C1 segment of cervical spinal cord (tissue), 14 donors: ENCODE measurements at places on chromosomes 5 and 9.
A peak's percentile ranks its signal among the peaks of the same experiment; 100 is the strongest.

DNA sequence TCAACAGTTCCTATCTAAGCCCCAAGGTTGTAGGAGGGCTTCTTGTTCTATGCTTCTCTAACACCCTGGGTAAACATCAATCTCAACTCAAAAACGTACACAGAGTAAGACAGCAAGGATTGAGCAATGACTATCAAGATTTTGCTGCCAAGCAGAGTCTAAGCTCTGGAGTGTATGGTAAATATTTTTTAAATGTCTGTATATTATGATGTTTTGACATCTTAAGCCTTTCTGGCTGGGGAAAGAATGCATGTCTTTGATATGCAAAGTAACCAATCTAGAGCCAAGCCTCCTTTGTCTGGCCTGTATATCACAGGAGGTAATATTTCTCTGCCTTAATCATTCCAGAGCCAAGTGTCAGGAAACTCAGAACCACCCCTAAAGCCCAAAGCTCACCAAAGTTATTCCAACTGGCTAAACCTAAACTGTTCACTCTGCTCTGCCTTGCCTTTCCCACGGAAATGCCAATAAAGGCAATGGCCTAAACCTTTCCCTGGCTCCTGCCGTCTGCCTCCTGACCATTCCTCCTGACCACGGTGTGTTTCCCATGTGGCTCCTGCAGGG is 45.2 kb downstream of the YIPF5 start:
- no peak for DNase-seq

DNA sequence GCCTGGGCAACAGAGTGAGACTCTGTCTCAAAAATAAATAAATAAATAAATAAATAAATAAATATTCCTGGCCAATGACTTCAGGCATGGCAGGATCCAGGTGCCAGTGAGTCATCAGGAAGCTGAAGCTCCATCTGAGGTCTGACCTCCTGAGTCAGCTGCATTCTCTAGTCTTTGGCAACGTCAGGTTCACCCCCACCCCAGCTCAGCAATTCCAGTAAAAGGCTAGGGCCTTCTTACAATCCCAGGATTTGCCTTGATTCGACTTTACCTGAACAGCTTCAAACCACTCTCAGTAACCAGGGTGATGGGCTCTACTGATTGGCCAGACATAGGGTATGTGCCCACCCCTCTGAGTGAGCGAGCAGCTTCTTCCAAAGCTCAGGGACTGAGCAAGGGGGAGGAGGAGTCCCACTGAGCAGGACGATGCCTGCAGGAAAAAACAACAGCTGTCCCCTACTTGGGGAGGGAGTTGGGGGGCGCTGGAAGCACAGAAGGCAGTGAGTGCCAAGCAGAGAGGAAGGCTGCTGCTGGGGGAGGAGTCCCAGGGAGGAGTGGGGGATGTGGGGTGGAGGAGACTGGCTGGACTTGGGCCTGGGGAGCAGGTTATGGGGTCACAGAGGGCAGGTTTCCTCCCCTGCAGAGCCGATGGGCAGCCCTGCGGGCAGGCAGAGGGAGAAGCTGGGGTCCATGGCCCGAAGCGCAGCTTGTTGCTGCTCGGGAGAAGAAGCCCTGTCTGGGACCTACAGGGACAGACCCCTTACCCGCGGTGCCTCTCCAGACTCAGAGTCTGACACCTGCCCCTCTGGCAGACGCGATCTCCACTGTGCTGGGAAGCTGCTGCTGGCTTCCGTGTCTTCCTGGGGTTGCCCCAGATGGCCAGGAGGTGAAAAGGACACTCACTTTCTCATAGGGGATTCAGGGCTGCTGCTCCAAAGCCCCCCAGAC is 25.9 kb upstream of the UNC5A start:
- no peak for DNase-seq

- DNase-seq: no peak
These were observed 94.7 kb upstream of the OSMR start for GRCh38 chr5:38751103-38751502.

DNA sequence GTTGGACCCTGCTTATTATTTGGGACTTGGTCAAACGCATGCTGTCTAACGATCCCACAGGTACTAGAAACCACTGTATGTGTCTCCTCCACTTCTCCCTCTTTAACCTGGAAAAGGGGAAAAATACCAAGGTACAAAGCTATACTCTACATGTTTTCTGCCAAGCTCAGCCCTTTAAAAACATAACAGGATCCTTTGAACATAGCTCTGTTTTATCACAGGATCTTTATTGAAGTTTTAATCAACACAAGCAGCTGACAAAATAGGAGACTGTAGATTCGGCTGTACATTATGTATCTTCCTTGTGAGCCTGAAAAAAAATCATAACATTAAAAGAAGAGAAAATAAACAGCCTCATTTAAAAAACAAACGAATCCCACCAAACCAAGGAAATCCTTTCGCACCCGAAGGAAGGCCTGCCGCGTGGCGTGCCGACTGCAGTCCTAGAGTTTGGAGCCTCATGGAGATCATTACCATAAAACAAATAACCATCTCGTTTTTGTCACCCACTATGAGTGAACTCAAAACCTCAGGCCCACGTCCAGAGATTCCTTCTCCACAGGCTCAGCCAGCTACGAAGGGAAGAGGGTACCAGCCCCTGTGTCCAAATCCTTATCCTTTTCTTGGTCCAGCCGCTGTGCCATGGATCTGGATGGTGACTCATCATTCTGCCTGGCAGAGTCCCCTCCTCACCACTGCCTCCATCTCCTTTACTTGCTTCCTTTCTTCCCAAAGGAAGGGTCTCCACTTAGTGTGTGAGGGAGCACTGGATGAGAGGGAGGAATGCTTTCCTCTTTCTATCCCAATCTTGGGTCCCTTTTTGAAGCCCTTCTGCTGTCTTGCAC is 651.1 kb downstream of the CCDC171 start:
- no peak for DNase-seq

GRCh38 chr9:136052991-136053756 is 41.9 kb downstream of the NACC2 start:
- peak; percentile 68 for DNase-seq

- no peak for DNase-seq
These were observed 166.9 kb downstream of the SNCAIP start for GRCh38 chr5:122478741-122479442.

GRCh38 chr5:2879701-2880100 is 128.2 kb upstream of the IRX2 start:
- DNase-seq: no peak

GRCh38 chr9:127519301-127520166 is 68.2 kb downstream of the LRSAM1 start:
- DNase-seq: no peak

DNA sequence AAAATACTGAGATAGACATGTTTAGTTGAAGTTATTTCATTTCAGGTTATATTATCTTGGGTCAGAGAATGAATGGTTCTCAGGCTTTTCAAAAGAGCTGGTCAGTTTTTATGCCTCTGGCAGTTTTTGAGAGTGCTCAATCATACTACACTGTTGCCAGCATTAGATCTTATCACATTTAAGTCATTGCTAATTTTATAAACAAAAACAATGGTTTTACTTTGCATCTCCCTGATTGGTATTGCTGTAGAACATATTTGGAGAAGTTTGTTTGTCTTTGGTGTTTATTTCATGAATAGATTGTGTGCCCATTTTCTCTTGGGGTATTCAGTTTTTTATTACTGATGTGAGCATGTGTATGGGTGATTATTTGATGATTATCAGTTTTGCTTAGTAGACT is 1.5 kb downstream of the CATSPER3 start:
- DNase-seq: no peak

GRCh38 chr9:72681283-72681630 is 159.8 kb downstream of the TMC1 start:
- DNase-seq: no peak

- peak; percentile 99 for DNase-seq
These were observed 92.4 kb upstream of the CPLX2 start for GRCh38 chr5:175778951-175779503.

DNA sequence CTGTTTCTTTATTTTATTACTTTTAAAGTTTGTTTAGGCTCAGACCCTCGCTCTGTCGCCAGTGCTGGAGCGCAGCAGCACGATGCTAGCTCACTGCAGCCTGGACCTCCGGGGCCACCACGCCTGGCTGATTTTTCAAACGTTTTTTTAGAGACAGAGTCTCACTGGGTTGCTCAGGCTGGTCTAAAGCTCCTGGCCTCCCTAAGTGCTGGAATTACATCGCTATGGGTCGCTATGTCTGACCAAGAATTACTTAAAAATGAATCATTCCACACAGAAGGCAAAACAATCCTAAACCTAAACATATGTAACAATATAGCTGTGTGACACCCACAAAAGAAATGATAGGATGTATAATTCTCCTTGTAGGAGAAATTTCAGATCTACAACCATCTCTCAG is 86.9 kb upstream of the SIMC1 start:
- DNase-seq: no peak

DNA sequence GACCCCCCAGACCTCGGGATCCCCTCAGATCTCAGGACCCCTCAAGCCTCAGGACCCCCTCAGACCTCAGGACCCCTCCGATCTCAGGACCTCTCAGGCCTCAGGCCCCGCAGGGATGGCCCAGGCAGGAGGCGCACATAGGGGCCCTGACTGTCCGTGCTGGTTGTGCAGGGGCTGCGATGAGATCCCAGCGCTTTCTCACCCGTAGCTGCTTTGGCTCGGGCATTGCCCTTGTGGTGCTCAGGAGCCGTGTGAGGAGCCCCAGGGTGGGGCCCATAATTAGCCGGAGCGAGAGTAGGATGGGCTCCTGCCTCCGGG is 680 bp upstream of the LPCAT1 start:
- no peak for DNase-seq

- DNase-seq: no peak
These were observed 98.4 kb downstream of the FBXO38 start for GRCh38 chr5:148482196-148482595.

GRCh38 chr5:124583469-124584350 is 162.7 kb downstream of the ZNF608 start:
- DNase-seq: no peak

DNA sequence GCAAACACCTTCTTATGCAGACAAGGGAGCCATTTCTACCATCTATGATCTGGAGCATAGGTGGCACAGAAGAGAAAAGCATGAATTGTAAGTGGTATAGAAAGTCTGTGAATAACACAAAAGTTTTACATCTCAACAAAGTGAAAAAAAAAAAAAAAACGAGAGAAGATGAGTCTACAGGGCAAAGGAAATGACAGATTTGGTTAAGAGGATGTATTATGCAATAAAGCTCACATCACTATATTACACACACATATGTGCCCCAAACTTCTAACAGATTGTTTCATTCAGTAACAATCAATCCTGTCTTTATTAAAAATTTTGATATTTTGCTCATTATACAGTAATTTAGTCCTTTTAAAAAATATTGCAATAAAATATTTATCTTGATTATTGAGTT is 49.8 kb downstream of the CERT1 start:
- no peak for DNase-seq

- no peak for DNase-seq
These were observed 457.7 kb downstream of the BNC2 start for GRCh38 chr9:16412740-16413139.

- no peak for DNase-seq
These were observed 15.7 kb upstream of the ERBIN start for GRCh38 chr5:65910711-65911110.

- no peak for DNase-seq
These were observed 40.9 kb downstream of the ANGPTL2 start for GRCh38 chr9:127081250-127082185.

DNA sequence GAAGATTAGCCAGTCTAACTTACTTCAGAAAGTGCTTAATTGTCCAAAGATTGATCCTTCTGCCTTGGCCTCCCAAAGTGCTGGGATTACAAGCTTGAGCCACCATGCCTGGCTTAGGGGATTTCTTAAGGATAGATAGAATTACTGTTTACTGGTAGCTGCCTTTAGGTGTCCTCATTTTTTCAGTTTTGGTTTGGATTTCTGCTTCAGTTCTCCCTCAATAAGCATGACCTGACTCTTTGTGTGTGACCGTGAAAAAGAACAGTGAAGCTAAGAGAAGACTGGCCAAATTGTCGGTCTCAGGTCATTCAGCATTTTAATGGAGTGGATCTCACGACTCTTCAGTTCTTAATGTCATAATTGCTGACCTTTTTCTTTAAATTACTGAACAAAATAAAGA is 22.9 kb upstream of the CMYA5 start:
- DNase-seq: no peak

DNA sequence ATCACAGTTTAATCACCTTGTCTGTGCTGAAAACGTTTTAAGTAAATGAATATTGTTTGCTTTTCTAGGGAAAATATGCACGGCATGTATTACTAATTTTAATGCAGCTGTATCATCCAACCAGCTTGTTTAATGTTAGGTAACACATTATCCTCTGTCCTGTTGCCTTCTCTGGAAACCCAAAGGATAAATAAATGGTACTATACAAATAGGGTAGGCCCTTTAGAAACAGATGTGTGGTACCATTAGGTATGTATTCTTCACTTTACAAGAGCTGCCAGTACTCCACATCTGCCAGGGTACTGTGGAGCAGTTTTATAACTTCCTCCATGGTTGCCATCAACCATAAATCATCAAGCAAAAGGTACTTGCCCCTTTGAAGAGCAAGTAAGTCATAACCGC is 42.9 kb downstream of the FAF2 start:
- DNase-seq: no peak

DNA sequence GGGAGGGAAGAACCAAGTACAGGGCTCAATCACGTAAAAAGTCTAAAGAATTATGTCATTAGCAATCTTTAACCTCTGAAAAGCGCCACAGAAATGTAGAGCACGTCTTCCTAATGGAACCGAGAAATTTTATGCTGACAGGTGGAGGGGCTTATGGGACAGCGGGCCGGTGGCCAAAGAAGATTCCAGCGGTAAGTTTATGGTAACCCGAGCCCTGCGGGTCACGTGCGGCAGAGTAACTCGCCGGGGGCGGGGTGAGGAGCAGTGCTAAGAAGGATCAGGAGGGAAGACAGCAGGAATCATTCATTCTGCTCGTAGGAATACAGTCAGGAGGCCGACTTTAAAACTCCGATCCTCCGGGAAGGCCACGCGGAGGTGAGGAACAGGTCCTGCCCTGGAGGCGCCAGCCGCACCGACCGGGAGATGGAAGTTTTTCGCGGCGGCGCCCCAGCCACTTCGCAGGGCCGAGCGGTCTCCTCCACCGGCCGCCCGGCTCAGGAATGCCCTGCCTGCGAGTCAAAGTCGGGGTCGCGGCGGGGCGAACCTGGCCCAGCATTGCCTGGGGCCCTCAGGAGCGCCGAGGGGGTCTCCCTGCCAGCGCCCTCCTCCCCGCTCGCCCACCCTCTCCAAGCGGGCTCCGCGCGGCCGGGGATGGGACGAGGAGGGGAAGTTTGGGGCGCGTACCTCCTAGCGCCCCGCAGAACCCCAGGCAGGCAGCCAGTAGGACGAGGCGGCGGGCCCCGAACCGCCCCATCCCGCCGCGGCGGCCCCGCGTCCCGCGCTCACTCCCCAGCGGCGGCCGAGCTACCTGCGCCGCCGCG is 101.8 kb downstream of the ESM1 start:
- DNase-seq: no peak

- DNase-seq: no peak
These were observed 165.2 kb downstream of the TMEM38B start for GRCh38 chr9:105859428-105860091.

DNA sequence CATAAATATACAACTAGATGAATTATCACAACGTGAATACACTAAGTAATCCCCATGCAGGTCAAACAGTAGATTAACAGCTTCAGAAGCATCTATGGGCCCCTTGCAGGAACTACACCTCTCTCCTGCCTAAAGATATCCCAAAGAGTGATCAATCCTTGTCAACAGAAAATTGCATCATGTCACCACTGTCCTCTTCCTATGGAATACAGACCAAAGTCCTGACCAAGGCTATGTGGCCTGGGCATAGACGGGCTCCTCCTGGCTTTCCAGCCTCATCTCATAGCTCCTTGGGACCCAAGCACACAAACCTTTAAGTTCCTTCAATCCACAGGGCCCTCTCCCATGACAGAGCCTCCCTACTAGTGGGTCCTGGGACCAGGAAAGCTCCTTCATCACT is 25.3 kb downstream of the NIPAL4 start:
- no peak for DNase-seq
